ENCODE measurements at places on chromosomes 3 and 15.

- no peak for DNase-seq
These were observed 267.9 kb downstream of the RPLP1 start for GRCh38 chr15:69720536-69720935.

- DNase-seq, result no peak
These were observed 8.9 kb downstream of the ICE2 start for GRCh38 chr15:60469893-60470641.

DNA sequence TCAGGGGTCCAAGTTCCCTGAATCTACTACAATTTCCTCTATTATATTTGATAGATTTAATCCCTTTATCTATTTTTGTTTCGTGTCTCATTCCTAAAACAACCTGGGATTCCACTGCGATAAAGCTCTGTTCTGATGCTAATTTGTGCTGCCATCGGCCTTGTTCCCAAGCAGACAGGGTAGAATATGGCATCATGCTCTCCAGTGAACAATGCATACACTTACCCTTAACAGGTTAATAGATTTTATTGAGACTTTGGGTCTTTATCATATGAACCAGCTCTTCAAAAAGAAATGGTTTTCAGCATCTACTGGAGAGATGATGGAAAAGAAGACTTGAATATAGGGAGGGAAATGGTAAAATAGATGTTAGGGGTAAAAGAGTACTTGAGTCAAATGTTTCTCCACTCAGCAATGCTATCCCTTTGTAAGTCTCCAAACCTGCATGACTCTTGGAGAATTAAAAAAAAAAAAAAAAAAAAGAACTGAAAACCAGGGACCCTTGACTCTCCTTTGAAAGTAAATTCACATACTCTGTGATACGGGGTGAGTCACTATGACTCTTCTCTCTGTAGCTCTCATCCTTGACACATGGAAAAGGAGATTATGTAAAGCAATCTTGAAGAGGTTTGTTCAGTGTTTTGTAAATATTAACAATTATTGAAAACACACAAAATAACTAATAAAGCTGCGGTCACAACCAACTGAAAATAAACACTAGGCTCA, 268.8 kb downstream of the ZBTB20 start:
- DNase-seq, result no peak

DNA sequence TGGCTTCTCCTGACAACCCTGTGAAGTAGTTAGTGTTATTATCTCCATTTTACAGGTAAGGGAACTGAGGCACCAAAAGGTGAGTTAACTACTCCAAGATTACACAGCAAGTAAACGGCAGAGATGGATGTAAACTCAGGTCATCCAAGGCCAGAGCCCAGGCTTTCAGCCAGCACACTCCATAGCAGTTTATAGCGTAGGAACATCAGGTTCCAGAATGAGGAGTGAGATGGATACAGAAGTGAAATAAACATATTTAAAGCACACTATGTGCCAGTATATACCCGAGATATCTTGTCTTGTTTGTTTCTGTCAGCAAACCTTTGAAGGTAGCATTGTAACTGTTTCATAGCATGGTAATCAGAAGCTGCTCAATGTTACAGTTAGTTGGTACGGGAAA, 279.0 kb downstream of the OXSM start:
- DNase-seq, result no peak

- DNase-seq, result no peak
These were observed 15.0 kb downstream of the DNAH1 start for GRCh38 chr3:52331091-52331490.

- no peak for DNase-seq
These were observed 806.6 kb upstream of the LMCD1 start for GRCh38 chr3:7695049-7695448.

GRCh38 chr3:106305882-106306435, 437.1 kb upstream of the CBLB start:
- no peak for DNase-seq

- DNase-seq, result no peak
These were observed 348.1 kb upstream of the DCBLD2 start for GRCh38 chr3:99249627-99250026.

DNA sequence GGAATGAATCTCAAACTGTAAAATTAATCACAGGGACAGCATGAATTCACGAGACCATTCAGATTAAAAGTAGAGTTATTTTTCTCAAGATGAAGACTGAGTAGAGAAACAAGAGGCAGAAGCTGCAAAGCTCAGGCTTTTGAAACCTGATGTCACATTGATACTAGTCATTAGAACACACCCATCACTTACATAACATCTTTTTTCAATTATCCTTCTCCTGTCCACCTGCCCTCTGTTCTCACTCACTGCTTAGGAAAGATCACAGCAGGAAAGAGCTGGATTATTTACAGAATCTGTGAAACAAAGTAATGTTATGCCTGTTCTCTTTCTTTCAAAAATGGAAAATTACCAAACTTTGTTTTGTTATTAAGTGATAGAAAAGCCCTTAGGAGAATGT, 72.0 kb upstream of the CDAN1 start:
- no peak for DNase-seq

DNA sequence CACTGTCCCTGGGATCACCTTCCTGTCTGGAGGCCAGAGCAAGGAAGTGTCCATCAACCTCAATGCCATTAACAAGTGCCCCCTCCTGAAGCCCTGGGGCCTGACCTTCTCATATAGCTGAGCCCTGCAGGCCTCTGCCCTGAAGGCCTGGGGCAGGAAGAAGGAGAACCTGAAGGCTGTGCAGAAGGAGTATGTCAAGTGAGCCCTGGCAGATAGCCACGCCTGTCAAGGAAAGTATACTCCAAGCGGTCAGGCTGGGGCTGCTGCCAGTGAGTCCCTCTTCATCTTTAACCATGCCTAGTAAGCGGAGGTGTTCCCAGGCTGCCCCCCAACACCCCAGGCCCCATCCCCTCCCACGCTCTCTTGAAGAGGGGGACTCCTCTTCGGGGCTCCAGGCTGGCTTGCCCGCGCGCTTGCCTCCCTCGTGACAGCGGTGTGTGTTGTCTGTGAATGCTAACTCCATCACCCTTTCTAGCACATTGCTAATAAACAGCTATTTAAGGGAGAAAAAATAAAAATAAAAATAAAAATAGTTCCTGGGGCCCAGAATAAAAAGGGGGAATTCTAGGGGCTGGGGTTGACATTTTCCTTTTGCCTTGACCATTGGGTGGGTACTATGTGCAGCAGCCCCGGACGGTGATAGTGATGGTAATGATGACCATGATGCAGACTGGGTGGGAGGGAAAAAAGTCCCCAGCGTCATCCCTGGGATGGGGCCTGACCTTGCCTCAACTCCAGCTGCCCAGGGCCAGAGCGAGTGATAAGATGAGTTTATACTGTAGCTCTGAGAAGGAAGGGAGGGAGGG, 3.3 kb upstream of the ALAS1 start:
- DNase-seq, result no peak

DNA sequence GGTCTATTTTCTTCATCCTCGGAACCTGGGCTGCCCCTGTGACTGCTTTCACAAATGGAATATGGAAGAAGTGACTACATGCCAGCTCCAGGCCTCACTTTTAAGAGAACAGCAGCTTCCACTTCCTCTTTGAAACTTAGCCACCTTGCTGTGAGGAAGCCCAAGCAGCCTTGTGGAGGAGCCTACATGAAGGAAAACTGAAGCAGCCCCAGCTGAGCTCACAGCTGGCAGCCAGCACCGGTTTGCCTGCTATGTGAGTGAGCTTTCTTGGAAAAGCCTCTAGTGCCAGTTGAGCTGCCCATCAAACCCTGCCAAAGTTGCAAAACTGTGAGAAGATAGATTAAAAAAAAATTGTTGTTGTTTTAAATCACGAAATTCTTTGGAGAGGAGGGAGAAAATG, 498.0 kb upstream of the PROK2 start:
- DNase-seq, result no peak

GRCh38 chr15:95520922-95521321, 809.6 kb upstream of the NR2F2 start:
- no peak for DNase-seq

DNA sequence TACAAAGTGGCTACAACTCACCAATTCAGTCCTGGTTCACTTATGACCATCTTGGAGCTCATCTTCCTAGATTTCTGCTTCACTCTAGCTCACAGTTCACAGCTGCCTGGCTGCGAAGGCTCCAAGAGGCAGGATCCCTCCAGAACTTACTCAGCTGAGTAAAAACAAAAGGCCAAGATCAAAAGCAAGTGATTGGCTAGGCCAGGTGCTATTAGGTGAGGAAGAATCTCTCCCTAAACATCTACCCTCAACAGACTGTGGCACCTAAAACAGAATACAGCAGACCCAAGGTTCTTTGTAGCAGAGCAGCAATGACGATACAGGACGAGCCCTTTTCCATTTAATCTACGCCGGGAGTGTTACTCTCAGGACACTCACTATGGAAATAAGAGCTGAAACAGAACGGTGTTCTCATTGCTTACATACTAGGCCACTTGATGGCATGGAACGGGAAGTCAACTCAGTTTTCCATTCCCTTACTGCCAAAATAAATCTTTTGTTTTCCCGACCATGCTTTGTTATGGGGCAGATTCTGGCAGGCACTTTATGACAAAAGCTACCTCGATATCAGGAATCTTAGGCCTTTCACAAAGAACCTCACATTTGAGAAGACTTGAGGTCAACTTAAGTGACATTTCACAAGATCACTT, 901 bp downstream of the ICE2 start:
- DNase-seq, result peak; percentile 10

- DNase-seq, result no peak
These were observed 172.6 kb downstream of the PLCL2 start for GRCh38 chr3:17057321-17057720.

DNA sequence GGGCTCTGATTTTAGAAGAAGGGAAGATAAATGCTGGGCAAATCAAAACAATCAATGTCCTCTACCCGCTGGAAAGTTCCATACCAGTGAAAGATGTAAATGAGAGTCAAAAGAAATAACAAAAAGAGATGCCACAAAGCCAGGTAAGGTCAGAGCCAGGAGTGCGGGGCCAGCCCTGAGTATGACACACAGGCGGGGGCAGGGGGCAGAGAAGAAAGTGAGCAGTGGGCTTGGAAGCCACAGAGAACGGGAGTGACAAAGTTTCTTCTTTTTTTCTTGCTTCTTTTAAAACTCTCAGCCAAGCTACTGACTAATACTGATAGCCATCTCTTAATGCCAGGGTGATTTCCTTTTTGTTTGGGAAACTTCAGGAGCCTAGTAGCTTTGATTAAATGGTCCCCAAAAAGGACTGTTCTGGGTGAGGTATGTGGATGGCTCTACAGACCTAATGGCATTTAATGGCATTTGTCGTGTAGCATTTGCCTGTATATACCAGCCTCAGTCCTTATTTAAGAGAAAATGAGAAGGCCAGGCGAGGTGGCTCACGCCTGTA, 23.1 kb upstream of the TSEN2 start:
- no peak for DNase-seq

DNA sequence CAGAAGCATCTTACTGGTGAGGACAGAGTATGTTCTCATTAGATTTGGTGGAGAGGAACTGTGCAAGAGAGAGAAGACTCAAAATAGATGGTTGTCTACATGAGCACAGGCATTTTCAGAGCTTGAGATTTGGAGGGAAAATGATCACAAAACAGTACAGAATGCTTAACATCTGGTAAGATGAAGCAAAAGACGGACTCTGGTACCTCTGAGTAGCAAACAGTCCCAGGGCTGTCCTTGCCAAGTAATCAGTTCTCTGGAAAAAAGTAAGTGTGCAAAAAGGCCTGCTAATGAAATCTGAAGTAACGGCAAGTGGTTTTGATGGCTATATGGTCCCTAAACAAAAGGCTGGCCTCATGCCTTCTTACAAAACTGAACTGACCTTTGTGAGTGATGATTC, 414.2 kb downstream of the CNTN4 start:
- DNase-seq, result no peak

- DNase-seq, result no peak
These were observed 1220.6 kb upstream of the CADM2 start for GRCh38 chr3:83738202-83738601.

- no peak for DNase-seq
These were observed 16.5 kb upstream of the FGF7 start for GRCh38 chr15:49406352-49407118.

DNA sequence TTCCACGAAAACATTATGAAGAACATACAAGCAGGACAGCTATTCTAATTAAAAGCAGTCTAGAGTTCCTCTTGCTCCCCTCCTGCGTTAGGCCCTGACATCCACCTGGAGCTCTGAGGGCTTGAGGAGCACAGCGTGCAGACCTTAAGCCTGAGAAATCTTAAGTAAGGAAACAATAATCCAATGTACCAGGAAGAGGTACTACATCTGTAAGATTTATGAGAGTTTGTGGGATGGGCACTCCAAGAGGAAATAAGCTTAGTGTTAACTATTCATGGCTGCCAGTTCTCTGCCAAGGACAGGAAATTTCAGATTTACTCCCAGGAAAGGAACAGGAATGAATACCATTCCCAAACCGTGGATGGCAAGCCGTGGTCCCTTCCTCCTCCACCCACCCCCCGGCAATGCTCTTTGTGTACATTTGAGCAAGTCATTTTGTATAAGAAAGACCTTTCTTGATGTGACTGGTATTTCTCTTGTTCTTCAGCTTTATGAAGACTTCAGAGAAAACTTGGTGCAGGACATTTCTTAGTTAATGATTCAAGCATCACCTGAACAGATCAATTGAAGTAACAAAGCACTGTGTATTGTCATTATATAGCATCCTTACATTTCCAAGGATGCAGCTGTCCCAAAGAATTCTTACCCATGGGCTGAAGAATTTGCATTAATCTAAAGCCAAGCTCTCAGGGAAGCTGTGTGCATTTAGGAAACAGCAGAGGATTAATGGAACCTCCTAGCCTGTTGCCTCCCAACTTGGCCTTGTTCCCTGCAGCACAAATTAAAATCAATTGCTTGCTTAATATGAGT, 28.8 kb upstream of the VILL start:
- no peak for DNase-seq

- no peak for DNase-seq
These were observed 14.7 kb upstream of the SST start for GRCh38 chr3:187684880-187685279.

GRCh38 chr3:58034738-58035523, 26.7 kb downstream of the FLNB start:
- DNase-seq, result peak; percentile 88

DNA sequence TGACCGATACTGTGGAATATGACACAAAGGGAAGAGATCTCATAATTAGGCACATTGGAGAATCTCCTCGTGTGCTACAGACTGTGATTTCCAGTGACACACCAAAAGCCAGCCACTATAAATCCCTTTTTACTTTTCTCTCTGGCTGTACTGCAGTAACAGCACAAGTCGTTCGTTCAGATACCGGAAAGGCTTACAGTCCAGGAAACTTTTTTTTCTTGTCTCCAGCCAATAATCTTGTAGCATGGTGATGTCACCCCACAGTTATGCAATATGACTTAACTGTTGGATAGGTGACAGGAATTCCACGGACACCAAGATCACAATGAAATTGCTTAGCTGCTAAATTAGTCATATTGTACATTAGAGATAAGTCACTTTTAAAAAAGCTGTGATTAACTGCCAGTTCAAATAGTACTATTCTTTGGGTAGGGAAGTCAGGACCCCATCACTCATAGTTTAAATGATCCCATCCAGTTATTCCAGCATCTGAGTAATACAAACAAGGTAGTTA, 36.3 kb upstream of the TSC22D2 start:
- no peak for DNase-seq

DNA sequence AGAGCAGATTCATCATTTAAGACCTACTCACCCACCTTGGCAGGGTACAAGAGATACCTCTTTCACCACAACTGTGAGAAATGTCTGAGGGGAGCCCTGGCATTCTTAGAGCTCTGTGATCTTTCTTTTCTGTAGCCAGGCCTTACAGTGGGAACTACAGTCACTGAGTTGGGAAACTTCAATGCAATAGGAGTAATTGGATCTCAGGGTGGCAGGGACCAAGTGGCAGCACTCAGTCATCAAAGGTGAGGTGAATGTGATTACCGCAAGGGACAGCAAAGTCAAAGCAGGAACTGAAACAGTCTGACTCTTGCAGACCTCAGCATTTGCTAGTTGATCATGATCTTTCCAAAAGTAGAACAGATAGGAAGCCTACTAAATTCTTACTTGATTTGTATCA, 7.2 kb upstream of the MCF2L2 start:
- DNase-seq, result peak; percentile 59

Measured in GM10248 (cell line).